Activated naive CD8-positive, alpha-beta T cell treated with anti-CD3 and anti-CD28 coated beads, Interleukin-2, amount 50 U/mL, for 16 hours (primary cell): ENCODE measurements at places on chromosomes 6 and 20.

GRCh38 chr6:159061805-159062563 lies 17.2 kb upstream of the TAGAP start:
- no peak for DNase-seq

DNA sequence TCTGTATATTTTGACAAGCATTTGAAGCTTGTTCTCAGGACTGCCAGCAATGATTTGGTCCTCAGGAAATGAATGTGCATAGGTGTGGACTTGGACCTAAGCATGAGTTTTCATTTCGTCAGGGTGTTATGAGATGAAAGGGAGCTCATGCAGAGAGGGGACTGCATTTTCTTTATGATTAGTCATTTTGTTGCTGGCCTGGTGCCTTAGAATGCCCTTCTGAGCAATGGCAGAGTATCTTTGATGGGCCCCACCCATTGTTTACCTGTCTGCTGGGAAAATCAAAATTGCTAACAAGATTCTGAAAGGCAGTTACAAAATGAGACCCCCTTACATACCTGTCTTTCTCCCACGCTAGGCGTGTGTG lies 51.5 kb upstream of the MTHFD1L start:
- DNase-seq = no peak

DNA sequence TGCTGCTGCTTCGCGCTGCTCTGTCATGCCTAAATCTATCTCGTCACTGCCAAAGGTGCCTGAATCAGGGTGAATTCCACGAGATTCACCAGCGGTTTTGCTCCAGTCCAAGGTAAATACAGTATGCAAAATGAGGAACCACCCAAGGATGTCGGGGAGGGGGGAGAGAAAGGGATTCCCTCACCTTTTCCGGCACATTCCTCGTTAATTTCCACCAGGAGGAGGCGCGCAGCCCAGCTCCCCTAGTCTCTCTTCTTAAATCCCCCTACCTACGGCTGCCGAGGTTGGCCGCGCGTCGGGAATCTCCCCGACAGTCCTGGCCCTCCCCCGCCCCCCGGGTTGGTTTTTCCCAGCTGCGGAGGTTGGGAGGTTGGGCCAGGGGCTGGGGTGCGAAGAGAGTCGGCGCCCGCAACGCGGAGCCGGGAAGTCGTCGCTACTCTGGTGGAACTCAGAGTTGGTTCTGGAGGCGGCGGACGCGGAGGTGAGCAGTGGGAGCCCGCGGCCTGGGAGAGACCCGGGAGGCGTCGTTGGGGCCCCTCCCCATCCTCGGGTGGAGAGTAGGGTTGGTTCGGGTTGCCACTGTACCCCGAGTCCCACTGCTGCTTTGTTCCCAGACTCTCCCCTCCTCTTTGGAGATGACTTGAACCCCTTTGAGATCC lies at the start of gene TPBG:
TPBG (plus strand) TSS at position 390 of the 659 bp plus-strand sequence. CDS start 1,145 bp downstream, outside the sequence.
- no peak for DNase-seq

- DNase-seq = no peak
These were observed 16.9 kb upstream of the GOPC start for GRCh38 chr6:117619178-117619577.

- DNase-seq = no peak
These were observed 54.3 kb downstream of the MYLIP start for GRCh38 chr6:16183187-16183664.

DNA sequence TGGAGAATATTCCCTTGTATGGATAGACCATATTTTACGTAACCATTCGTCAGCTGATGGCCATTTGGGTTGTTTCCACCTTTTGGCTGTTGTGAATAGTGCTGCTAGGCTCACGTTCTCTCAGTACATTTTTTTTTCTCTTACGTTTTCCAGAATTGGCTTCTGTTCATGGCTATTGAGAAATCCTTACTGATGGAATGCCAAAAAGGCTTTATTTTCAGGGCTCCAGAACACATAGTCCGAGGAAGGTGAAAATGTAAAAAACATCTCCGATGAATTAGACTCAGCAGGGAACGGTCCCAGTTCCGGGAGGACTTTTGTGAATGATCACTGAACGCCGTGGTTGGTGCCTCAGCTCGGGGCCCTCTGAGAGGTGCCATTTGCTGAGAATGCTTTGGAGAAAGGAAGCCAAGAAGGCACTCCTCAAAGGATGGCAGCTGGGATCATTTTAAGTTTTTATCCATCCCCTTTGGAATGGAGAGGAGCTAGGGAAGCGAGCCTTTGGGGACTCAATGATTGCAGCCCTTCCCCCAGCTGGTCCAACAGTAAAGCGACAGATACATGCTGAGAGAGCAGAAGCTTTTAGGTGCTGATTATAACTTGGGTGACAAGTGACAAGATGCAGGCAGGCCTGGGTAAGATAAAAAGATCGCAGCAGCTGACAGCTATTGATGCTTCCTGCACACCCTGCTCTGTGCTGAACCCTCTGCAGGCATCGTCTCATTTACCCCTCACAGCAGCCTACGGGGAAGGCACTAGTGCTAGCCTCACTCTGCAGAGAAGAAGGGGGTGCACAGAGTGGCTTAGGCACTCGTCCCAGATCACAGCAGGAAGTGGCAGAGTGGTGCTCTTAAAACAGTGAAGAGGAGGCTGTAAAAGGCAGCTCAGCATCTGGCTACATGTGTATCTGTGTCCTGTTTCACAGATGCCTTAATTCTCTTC lies 133.4 kb upstream of the KCNG1 start:
- DNase-seq = no peak

- no peak for DNase-seq
These were observed 209.8 kb downstream of the GJA1 start for GRCh38 chr6:121645100-121645745.

GRCh38 chr20:22509843-22510147 lies 74.6 kb downstream of the FOXA2 start:
- no peak for DNase-seq

- DNase-seq = no peak
These were observed 60.0 kb downstream of the CPNE5 start for GRCh38 chr6:36779227-36779626.

GRCh38 chr20:50434321-50434652 lies 75.9 kb upstream of the PTPN1 start:
- no peak for DNase-seq

GRCh38 chr6:161029195-161029809 lies 37.7 kb downstream of the MAP3K4 start:
- DNase-seq = no peak

- DNase-seq = no peak
These were observed 59.6 kb upstream of the TTPAL start for GRCh38 chr20:44415833-44416715.

DNA sequence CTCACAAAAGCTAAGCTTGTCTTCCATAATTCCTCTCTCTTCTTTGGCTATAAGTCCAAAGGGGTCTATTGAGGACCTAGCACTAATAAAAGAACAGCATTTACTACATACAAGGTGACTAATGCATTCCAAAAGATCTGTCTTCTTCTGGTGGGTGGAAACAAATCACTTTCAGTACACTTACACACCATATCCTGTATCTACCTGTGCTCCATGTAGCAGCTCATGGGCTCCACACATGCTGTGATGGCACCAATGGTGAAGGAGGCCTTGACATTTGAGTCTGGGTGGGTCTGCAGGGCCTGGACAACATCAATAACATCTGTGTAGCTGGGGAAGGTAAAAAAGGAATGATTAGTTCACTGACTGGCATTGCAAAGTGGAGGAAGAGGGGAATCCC lies 42.4 kb upstream of the SLC4A11 start:
- no peak for DNase-seq

GRCh38 chr20:60559462-60559861 lies 601.2 kb downstream of the CDH26 start:
- DNase-seq = no peak

DNA sequence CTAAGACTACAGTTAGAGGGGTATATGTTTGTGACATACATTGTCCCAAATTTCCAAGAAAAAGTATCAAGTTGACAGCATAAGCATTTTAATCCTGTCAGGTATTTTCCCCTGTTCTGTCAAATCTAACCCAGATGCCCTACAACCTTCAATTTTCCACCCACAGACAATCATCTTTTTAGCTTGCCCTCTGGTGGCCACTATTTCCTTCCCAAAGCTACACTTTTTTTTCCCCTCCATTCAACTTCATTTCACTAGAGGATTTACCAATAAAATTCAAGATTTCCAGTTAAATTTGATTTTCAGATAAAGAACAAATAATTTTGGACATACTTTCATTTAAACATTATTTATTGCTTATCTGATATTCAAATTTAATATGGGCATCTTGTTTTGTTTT lies 286.6 kb downstream of the TENT5A start:
- DNase-seq = no peak

- DNase-seq = no peak
These were observed 232.4 kb downstream of the BMP7 start for GRCh38 chr20:57034001-57034400.

GRCh38 chr6:111872401-111873177 lies 663 bp downstream of the FYN start:
- DNase-seq = peak; percentile 42

GRCh38 chr6:108796875-108797274 lies 51.3 kb upstream of the ARMC2 start:
- no peak for DNase-seq

DNA sequence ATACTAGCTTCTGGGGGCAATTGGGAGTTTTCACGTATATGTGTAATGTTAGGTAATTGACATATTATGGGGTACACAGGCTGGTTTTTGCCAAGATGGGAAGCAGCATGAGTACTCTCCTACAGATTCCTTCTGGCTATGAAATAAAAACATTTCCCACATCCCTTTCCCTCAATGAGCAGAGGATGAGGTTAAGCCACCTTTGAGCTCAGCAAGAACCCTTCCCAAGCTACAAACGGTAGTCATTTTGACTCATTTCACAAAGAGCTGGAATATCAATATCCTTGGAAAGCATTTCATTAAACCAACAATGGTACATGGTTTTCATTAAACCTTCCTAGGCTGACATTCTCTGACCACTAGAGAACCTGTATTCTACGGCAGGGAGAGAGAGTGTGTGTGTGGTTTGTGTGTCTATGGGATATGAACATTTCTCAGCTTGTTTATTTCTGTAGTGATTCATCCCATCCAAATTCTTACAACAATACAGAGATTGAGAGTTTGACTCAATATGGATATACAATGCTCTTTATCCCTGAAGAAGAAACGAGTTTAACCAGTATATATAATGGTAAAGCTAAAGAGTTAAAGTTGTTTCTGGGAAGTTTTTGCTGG lies 119.5 kb downstream of the ARHGAP18 start:
- no peak for DNase-seq

- no peak for DNase-seq
These were observed 22.4 kb downstream of the ZNF318 start for GRCh38 chr6:43347021-43347420.

- no peak for DNase-seq
These were observed 769.7 kb downstream of the PTPRT start for GRCh38 chr20:42419814-42420532.

- DNase-seq = no peak
These were observed 8.4 kb upstream of the SNX14 start for GRCh38 chr6:85602100-85602499.

GRCh38 chr20:38840053-38840893 lies 34.8 kb downstream of the PPP1R16B start:
- no peak for DNase-seq
